ENCODE measurements at places on chromosomes 11 and 22.

DNA sequence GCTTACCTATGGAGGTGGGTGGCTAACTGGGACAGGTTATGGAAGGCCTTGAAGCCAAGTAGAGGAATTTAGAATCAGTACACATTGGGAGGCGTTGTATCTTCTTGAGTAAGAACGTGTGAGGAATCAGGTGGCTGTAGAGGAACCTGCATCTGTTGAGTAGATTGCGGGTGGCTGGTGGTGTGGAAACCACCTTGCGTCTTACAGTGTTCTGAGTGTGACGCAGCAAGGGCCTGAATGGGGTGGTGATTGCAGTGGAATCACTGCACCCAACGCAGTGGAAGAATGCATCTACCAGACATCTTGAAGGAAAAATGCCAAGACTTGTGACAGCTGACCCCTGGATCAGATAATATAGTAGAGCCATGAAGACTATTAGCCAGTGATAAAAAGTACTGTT is 110.8 kb upstream of the NNMT start:
- DNase-seq, result no peak

DNA sequence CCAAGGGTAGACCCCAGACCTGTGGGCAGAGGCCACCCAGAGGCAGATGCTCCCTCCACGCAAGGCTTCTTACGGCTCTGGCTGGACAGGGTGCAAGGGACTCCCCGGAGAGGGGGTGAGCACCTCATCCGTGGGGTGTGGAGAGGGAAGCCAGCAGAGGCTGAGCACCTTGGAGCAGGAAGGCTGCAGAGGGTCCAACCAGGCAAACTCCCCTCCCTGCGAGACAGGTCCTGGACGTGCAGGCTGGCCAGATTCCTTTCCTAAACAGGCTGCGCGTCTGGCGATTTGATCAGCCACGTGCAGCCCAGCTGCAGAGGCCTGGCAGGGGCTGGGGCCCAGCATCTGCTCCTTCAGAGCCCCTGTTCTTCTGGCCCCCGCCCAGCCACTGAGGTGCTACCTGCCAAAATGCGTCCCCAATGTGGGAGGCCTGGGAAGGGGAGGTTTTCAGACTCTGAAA is 49.3 kb downstream of the WNT11 start:
- DNase-seq, result no peak

- peak; percentile 14 for DNase-seq
Measured at GRCh38 chr22:35839841-35840301, 122.2 kb downstream of the APOL5 start.

DNA sequence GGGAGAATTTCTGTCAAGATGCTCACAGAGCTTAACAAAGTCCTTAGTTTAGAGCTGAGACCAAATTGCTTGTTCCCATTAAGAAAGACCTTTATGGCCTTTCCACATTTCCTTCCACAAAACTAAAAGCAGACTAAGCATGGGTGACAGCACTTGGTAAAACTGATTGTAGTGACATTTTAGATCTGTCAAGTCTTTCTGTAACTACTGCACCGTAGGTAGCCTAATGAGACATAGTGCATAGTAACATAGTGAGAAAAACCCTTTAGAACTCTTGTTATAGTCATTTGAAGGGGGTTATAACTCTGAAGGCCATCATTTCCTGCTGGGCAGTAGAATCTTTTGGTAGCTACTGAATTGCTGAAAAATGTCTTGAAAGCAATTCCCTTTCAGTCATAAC is 990.9 kb upstream of the CNTN5 start:
- no peak for DNase-seq

- no peak for DNase-seq
Measured at GRCh38 chr22:37109242-37109917, at the start of gene TMPRSS6. TMPRSS6 (minus strand) TSS chr22:37109713; CDS start chr22:37103417, 6,296 bp downstream.

GRCh38 chr22:39689421-39689820 is 118.9 kb downstream of the CACNA1I start:
- no peak for DNase-seq

DNA sequence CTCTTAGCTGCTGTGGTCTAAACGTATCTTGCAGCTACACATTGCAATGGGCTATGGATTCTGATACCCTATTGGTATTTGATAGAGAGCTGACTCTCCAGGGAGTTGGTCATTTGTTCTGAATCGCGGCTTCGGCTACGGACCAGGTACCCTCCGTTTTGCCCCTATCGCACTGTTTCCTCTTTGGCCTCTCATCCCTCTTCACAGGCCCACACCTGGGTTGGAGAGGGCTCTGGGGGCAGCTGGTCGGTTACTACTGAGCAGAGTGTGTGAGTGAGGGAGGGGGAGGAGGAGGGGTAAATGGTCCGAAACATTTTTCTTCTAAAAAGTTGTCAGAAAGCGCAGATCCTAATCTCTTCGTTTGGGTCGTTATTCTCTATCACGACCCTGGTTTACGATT is 48.8 kb upstream of the HSD17B12 start:
- DNase-seq, result no peak

DNA sequence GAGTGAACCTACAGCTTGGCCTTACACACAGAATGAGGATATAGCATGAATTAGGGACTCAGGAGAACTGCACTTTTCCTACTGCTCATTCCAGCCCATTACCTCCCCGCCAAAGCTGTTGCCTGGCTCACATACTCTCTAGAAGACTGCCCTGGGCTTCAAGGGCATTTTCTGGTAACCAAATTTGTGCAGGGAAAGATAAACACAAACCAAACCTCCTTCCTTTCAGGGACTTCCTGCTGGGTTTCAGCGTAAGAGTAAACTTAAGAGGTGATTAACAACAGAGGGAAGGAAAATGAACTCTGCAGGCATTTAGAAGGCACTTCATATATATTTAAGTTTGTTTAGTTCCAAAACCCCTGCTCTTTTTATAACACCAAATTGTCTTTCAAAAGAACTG is 194.9 kb downstream of the SWAP70 start:
- DNase-seq, result peak; percentile 34

- DNase-seq, result no peak
Measured at GRCh38 chr11:71139516-71140205, 112.7 kb downstream of the SHANK2 start.

- peak; percentile 35 for DNase-seq
Measured at GRCh38 chr11:18265949-18266348, at the start of gene SAA1. SAA1 (plus strand) TSS chr11:18266264; CDS start chr11:18266888, 624 bp downstream.

- DNase-seq, result no peak
Measured at GRCh38 chr22:17086788-17087497, 2.1 kb downstream of the IL17RA start.
